Activated CD8-positive, alpha-beta memory T cell treated with anti-CD3 and anti-CD28 coated beads for 1 hour (primary cell): ENCODE measurements at places on chromosomes 11 and 22.

DNA sequence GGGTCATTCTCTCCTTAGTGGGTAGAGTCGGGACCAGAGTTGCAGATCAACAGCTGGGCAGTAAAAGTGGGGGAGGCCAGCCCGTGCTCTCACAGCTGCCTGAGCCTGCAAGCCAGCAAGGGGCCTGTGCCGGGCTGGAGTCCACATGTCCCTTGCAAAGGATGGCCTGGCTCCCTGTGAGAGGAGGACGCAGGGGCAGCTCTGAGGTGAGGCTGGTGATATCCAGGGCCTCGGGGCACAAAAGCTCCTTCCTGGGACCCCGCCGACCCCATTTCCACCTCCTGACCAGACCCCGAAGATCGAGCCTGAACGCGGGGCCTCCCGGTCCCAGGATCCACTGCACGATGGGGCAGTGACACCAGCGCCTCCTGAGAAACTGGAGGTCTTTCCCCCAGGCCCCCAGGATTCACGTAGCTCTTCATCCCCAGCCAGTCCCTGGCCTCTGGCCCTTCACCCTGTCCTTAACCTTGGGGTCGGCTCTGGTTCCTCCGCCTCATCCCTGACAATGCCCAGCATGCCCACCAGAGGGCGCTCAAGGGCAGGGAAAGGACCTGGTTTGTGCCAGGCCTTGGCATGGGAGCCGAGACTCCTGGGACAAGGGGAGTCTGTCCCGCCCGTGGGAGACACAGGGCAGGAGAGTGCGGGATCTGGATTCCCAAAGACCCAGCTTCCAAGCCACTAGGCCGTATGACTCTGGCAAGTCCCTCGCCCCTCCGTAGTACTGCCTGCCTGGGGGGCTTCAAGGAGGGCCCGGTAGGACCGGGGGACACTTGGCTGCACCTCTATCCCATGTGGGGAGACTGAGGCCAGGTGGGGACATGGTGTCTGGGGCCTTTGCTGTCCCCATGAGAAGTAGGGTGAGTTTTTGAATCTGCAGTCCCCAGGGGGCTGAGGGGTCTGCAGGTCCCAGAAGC is 17.8 kb upstream of the WNT7B start:
- peak; percentile 76 for DNase-seq

DNA sequence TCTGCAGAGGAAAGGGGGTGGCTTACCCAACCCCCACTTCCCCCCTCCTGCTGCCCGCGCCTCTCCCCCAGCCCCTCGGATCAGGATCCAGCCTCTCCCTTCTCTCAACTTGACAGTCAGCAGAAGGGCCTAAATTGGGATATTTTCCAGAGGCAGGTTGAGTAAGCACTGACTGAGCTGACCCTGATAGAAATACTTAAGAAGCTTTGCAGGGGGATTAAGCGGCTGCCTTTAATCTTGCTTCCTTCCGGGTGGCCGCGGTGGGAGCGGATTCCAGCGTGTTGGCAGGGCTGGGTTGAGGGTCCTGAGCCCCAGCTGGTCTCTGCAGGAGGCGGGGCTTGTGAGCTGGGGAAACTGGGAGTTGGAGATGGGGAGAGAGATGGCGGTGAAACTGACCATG is 445.2 kb downstream of the NTM start:
- no peak for DNase-seq

DNA sequence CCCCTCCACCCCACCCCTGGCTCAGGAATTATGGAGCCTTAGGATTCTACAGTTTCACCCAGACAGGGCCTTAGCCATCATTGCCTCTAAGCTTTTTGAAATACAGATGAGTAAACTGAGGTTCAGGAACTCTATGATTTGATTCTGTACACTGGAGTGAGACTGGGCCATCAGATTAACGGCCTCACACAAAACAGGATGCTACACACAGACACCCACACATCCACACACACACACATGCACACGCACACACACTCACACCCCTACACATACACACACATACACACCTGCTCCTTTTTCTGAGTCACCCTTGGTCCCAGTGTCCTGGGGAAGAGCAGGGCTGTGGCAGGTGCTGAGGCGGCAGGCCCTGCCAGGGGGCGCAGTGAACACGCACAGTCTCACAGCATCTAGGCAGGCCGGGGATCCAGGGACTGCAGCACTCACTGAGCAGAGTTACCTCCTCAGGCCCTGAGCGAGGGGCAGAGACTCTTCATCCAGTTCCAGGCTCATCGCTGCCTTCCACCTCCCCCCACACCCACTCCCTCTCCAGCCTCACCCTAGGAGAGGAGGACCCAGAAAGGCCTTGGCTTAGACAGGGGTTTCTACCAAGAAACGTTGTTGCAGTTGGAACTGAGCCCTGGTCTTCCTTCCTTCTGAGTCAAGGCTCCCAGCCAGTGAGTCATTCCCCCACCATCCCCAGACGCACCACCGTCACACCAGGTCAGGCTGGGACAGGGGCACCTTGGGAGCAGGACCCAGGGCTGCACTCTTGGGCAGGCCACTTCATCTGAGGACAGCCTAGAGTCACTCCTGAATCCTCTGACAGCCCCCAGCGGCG is 89.8 kb upstream of the PARVA start:
- DNase-seq: no peak

GRCh38 chr11:62501432-62501891 is 45.1 kb downstream of the AHNAK start:
- no peak for DNase-seq

- no peak for DNase-seq
Observed at GRCh38 chr22:28894807-28895206, 11.4 kb downstream of the ZNRF3 start.

- no peak for DNase-seq
Observed at GRCh38 chr22:28608546-28608945, 71.1 kb downstream of the TTC28 start.

- peak; percentile 28 for DNase-seq
Observed at GRCh38 chr11:75562048-75562835, at the start of gene SERPINH1. Gene SERPINH1 (plus strand): TSS chr11:75562253. CDS start chr11:75566350, 4,097 bp downstream.

- DNase-seq: no peak
Observed at GRCh38 chr11:30316237-30316636, 6.7 kb upstream of the ARL14EP start.

DNA sequence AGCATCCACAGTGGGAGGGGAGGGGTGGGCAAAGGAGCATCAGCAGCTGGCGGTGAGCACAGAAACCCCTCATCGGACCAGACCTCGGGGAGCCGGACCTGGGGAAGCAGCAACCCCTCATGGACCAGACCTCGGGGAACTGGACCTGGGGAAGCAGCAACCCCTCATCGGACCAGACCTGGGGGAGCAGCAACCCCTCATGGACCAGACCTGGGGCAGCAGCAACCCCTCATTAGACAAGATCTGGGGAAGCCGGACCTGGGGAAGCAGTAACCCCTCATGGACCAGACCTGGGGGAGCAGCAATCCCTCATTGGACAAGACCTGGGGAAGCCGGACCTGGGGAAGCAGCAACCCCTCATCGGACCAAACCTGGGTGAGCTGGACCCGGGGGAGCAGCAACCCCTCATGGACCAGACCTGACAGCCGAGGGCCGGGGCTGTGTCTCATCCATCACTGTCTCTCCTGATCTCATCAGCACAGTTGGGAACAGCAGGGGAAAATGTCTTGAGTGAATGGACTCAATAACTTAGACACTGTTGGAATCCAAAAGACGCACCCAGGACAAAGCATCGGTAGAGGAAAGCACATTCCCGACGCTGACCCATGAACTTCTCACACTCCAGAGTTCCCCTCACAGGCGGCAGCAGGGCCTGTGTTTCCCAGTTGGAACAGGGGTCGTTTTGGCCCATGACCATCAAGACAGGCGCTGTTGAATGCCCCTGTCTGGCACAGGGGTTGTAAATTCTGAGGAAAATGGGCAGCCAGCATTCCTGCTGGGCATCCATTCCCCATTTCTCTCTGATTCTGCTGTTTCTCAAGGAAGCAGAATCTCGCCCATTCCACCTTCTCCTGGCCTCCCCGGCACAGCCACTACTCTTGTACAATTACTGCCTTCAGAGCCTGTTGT is 1494.6 kb downstream of the TBC1D22A start:
- no peak for DNase-seq

DNA sequence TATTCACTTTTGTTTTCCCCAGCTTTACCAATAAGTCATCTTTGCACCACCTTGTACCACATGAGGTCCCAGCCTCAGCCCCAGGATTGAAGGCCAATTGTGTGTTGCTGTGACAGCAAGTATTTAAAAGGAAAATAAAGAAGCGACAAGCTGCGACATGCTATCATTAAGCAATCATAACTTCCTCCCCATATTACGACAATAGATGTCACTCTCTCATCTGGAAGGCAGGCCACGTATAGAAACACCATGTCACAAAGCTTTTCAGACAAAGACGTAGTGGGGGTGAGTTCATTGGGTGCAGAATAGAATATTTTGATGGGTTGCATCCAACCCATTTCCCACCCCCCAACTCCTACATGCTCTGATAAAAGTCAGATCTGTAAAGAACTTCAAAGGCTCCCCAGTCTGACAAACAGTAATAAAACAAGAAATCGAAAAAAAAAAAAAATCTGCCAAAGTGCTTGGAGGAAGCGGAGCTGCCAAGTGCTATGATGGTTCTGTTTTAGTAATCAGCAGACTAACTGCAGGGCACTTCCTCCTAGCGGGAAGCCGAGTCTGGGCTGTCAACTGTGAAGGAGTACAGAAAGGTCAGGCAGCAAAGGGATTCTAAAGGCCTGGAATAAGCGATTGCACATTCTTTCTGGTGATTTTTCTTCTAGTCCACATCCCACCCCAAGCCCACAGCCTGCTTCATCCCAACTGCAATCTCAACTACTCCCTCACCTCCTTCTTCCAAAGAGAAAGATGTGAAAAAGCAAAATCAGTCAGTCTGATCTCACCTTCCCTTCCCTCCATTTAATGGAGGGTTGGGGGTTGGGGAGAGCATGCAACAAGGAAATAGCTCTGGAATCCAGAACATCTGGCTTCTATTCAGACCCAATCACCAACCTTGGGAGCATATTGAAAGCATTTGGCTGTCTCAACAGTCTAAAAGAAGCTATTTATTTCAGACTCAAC is 131.4 kb upstream of the UBASH3B start:
- no peak for DNase-seq

- no peak for DNase-seq
Observed at GRCh38 chr11:472272-472671, 22.2 kb downstream of the PTDSS2 start.

DNA sequence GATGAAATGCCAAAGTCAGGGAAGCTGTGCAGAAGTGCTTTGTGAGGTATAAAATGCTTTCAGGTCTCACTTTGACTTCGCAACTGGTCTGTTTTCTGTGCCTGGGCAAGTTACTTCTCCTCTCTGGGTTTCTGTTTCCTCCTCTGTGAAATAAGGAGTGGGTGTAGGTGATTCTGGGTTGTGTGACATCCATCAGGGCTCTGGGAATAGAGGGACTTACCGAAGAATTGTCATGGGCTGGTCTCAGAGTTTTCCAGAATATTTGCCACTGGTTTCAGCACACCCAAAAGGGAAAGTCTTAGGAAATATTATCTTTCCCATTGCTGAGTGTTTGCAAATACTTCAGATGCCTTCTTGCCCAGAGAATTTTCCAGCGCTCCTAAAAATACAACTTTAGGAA is 118.4 kb downstream of the KIAA1671 start:
- DNase-seq: no peak

DNA sequence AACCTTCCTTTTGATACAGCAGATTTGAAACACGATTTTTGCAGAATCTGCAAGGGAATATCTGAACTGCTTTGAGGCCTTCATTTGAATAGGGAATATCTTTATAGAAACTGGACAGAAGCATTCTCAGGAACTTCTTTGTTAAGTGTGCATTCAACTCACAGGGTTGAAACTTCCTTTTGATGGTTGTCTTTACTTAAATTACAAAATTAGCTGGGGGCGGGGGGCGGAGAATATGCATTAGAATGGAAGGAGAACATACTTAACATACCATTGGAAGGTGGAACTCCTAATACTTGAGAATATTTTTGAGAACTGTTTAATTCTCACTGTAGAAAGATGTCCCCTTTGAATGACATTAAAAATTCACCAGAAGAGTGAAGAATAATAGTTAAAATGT is 104.4 kb downstream of the TRIM51G start:
- no peak for DNase-seq

GRCh38 chr11:45523760-45524159 is 141.7 kb downstream of the CHST1 start:
- no peak for DNase-seq

DNA sequence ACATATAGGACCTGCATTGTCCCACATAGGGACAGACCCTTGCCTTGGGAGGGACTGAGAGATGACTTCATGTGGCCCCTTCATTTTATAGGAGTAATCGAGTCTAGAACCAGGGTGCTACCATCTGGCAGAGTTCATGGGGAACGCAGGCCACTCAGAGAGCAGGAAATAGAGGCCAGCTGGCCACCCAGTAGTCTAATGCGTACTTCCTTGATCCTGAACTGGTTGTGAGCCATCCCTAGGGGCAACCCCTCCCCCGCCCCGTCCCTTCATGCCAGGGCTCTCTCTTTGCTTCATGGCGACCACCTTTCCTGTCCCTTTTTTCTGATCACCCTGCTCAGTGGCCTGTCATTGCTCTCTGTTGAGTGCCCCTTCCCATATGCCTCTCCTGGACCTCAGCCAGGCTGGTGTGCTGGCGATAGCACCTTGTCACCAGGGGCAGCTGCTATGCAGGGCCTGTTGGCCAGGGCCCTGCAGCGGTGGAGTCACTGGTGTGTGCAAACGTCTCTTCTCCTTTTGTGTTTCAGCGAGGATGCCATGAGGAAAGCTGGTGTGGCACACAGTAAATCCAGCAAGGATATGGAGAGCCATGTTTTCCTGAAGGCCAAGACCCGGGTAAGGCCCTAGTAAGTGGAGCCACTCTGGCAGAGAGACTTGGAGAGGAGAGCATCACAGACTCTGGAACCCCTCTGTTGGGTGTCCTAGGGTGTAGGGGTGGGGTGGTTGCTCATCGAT is 29.3 kb downstream of the MED15 start:
- no peak for DNase-seq

DNA sequence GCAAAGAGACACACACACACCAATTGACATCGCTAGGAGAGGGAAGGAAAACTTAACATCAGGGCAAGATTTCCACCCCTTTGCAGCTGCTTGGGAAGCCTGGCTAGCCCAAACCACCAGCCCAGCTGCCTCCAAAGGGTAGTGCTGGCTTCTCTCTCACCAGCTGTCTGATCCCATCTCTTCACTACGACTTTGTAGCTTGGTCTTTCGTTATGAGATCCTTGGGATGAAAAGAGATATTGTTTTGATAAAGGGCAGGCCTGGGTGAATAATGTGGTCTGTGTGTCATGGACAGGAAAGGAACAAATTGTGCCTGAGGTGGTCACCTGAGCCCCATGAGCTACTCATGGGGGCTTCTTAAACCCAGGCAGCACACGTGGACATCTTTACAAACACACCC is 101.9 kb downstream of the ARL14EP start:
- no peak for DNase-seq

DNA sequence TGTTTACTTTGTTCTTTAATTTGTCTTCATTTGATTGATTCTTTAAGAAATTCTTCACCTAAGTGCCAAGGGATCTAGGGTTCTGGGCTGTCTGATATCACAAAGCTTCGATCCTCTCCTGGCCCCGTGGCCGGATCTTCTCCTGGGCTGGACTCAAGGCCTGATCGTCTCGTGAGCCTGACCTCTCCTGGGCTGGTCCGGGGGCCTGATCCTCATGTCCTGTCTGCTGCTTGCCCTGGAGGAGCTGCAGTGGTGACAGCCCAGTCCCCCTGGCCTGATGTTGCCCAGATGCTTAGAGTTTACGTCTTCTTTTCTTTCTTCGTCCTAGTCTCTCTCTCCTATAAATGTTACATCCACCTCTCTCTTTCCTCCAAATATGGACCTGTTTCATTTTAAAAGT is 3.3 kb downstream of the NADSYN1 start:
- no peak for DNase-seq
